D341Med (cell line): ENCODE measurements at places on chromosomes 5 and 9.

DNA sequence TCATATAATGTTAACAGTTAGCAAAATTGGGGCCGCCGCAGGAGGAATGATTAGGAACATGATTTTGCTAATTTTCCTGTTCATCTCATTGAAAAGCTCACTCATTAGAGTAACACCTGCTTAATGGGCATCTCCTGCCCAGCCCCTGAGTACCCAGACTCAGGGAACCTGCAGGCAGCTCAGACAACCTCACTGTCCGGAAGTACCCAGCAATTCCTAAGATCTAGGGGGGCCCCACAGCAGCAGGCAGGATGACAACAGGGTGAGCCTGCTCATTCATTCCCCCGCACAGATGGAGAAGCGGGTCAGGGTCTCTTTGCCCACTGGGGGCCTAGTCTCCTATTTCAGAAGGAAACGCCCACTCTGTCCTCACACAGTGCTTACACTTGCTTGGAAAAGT, 12.6 kb downstream of the FAM78A start:
- no peak for DNase-seq

DNA sequence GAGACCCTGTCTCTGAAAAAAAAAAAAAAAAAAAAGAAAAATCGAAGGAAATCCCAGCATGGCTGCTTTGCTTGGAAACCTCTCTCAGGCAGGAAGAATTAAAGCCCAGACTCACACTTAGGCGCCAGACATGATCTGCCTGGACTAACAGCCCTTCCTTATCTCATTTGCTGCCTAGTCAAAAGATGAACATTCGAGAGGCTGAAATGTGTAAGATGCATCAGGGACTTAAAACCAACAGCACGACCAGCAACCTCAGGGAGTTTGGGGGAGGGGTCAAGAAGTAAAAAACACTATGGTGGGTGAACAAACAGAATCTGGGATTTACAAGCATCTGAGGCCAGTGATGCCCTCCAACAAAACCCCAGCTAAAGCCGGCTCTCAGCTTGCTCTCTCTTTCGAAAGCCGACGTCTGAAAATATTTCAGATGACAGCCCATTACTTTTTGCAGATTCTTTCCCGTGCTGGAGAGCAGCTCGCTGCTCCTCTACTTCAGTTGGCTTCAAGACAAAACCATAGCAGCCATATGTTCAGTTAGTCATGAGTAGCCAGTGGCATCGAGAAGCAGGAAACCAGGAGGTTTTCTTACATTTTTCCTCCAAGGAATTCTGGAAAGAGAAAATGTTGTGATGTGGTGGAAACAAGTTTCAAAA, 249.9 kb downstream of the MARCHF11 start:
- no peak for DNase-seq

- DNase-seq: peak; percentile 73
Observed at GRCh38 chr9:19493174-19493811, 84.5 kb downstream of the ACER2 start.

DNA sequence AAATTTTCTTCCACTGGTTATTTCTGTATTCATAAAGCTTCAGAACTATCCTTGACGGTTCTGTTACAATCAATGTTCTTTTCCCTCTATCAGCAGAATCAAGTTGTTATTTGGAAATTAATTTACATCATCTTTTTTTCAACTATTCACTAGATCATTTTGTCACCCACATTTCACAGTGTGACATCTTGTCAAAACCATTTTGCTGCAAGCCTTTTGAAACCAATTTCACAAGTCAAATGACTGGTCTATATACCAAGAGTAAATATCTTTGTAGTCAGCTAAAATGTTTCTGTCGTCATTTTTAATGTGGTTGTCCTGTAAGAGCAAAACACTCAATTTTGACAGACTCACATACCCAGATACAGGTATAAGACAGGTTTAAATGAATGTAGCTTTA, 984.3 kb upstream of the TYRP1 start:
- no peak for DNase-seq

DNA sequence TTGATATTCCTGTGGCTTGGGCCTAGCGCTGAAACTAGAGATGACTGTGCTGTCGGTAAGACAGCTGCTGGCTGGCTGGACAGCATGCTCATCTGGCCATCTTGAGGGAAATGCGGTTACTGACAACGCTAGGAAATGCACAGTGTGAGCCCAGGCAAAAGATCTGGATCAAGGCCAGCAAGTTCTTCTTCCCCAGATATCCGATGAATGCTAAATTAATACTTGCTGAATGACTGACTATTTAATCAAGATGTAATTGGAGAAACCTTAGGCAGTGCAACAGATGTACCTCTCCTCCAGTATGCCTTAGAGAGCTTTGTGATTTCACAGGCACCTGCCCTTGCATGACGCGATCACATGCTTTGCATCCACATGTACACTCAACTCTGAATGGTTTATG, 659.1 kb downstream of the EFNA5 start:
- DNase-seq: no peak

- DNase-seq: no peak
Observed at GRCh38 chr9:128061275-128061960, 5.7 kb downstream of the NAIF1 start.

- no peak for DNase-seq
Observed at GRCh38 chr5:3180636-3181035, 415.0 kb upstream of the IRX1 start.

DNA sequence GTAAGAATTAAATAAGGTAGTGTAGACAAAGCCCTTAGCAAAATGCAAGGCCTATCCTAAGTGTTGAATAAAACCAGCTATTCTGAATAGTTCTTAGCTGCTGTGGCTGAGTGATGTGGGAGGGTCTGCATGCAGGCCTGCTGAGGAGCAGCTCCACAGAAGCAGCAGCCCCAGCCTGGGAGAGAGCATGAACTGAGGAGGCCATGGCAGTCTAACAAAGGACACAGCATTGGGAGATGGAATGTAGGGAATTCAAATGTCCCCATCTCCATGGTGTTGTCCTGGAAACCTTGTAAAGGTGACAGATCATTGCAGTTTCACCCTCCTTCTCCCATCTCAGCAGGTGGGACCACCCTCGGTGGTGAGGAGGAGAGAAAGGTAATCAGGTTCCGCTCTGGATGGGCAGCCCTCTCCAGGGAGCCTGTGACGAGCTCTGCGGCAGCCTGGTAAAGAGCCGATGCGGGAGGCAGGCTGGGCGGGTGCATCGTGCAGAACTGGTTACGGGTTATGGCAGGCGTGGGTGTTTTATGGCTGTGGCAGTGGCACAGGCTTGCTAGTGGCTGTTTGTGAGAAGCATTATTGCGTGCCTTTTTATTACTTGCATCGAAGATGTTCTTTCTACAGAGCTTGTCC, 199.9 kb upstream of the GLRA1 start:
- no peak for DNase-seq

DNA sequence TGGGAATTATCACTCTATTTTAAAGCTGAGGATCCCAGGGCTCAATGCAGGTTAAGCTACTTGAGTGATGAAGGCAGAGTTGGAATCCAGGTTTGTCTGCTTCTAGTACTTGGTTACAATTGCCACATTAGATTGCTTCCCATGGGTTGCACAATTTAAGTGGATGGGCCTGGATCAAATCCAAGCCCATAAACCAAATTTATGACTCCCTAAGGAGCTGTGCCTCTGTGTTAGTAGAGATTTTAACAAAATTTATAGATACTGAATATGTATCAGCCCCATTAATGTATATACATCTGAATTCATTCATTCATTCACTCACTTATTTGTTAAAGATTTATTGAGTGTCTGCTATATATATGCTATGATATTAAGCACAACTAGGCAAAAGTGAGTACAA, 332.3 kb upstream of the KLF9 start:
- DNase-seq: no peak

- no peak for DNase-seq
Observed at GRCh38 chr5:143263272-143263810, 140.1 kb downstream of the NR3C1 start.

- DNase-seq: no peak
Observed at GRCh38 chr5:138565100-138565821, 9.9 kb downstream of the HSPA9 start.

- DNase-seq: no peak
Observed at GRCh38 chr5:91632871-91633270, 249.8 kb upstream of the ARRDC3 start.

GRCh38 chr5:36496471-36496870, 109.9 kb upstream of the SLC1A3 start:
- no peak for DNase-seq

GRCh38 chr5:33423018-33423630, 17.6 kb upstream of the TARS1 start:
- DNase-seq: no peak

- no peak for DNase-seq
Observed at GRCh38 chr9:26308328-26308727, 584.3 kb downstream of the CAAP1 start.

GRCh38 chr5:180367991-180368390, 14.9 kb upstream of the GFPT2 start:
- DNase-seq: no peak

- peak; percentile 73 for DNase-seq
Observed at GRCh38 chr5:151601391-151601790, 10.3 kb upstream of the FAT2 start.

DNA sequence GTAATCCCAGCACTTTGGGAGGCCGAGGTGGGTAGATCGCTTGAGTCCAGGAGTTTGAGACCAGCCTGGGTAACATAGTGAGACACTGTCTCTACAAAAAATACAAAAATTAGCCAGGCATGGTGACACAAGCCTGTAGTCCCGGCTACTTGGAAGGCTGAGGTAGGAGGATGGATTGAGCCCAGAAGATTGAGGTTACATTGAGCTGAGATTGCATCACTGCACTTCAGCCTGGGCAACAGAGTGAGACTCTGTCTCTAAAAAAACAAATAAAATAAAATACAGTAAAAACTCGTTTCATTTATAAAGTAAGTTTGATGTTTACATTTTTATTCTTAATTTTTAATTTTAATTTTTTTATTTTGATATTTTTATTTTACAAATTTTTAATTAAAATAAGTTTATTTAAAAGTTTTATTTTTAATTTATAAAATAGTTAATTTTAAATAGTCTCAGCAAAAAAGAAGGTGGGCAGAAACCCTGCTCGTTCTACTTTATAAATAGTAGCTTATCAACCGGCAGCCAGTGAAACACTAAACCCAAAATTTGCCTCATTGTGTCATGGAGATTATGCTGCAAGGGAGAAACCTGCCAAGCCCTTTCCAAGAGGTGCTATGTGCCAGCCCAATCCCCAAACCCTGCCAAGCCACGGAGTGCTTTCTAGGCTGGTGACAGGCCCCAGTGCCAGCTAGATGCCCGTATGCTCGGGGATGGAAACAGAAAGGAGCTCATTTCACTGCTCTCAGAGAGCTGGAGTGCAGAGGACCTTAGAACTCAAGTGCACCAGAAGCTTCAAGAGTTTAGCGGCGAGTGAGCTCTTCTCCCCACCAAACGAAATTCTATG, 38.9 kb downstream of the SERINC5 start:
- DNase-seq: peak; percentile 38

GRCh38 chr9:121823451-121824169, 172.2 kb downstream of the DAB2IP start:
- no peak for DNase-seq

DNA sequence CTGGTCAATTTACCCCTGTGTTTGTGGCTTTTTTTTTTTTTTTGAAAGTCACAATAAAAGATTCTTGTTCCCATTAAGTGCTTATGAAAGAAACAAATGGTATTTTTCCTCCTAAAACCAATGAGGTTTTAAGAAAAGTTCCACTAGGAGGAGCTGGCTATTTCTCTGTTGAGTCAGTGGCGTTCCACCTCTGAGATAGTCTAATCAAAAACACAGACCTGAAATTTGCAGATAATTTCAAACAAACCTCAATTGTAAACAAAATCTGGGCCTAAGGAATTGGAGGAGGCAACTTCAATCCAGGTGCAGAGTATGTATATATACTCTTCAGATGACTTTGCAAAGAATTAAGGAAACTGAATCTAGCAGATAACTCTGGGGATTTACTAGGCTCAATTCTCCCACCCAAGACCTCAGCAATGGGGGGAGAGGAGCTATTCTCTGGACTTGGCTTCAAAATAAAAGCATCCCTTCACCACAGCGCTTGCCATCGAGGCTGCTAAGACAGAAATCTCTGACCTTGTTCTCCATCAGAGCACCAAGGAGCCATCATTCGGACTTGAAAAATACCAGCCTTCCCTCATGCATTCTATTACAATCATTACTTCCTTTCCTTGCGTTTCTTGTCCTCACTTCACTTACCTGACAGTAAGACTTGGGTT, 52.4 kb downstream of the FANCC start:
- no peak for DNase-seq

- no peak for DNase-seq
Observed at GRCh38 chr9:79581388-79581787, 9.6 kb downstream of the TLE4 start.

DNA sequence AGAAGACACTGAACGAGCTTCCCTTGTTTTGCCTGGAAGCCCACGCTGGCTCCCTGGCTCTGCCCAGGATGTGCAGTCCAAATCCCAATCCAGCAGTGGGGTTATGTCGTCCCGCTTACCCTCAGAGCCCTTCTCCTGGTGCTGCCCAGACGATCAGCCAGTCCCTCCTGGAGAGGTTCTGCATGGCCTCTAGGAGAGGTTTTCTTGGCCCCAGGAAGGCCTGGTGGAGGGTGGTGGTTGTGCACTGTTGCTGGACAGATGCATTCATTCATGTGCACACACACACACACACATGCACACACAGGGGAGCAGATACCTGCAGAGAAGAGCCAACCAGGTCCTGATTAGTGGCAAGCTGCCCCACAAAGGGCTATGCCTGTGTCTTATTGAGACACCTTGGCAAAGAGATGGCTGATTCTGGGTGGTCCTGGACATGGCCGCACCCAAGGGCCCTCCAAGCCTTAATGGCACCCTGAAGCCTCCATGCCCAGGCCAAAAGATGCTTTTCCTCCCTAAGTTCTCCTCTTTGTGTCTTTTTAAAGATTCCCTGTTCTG, 10.5 kb upstream of the OLFM1 start:
- no peak for DNase-seq

DNA sequence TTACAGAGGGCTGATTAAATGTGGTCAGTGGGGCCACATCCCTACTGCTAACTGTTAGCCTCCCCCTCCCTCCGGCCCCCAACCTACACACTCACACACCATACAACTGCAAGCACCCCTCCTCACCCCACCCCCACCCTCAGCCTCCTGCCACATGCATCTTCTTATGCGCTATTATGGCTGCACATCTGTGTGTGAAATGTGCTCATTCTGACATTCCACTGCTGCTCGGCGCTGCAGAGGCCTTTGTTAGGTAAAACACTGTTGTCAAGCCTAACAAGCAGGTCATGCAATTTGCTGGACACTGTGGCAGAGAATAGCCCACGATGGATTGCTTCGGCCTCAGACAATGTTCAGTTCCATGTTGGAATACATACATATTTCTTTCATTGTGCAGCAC, 173.6 kb downstream of the NR2F1-AS1 start:
- DNase-seq: no peak

GRCh38 chr5:42591015-42591414, 165.6 kb upstream of the CCDC152 start:
- no peak for DNase-seq
